ENCODE measurements at places on chromosomes 5 and 9.
A peak's percentile ranks its signal among the peaks of the same experiment; 100 is the strongest.

DNA sequence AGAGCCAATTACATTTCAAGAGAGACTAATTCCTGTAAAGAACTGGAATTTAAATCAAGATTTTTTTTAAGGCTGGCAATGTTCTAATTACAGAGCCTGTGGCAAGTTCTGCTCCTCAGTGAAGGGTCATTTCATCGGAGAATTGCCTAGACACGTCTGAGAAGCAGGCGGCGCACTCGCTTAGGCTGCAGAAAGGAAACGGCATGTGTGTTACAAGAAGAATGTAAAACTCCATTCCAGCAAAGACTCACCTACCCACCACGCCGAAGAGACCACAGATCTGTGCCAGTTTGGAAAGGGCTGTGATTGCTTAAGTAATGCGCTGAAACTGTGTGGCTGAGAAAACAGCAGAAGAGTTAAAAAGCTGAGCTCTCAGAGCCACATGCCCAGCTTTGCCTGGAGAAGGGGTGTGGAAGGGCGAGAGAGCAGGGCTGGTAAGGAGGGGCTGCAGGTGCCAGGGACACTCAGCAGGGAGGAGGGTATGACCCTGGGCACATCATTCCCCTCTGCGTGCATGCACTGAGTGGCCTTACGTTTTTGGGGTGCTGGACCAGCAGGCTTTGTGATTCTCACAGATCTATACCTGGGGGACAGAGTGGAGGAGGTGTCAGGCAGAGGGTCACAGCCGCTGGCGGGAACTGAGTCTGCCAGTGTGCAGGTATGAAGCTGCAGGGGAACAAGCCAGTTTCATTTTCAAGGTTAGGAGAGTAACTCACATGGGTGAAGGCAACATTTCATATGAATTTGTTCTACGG is 17.8 kb upstream of the SLC25A51 start:
- no peak for DNase-seq

DNA sequence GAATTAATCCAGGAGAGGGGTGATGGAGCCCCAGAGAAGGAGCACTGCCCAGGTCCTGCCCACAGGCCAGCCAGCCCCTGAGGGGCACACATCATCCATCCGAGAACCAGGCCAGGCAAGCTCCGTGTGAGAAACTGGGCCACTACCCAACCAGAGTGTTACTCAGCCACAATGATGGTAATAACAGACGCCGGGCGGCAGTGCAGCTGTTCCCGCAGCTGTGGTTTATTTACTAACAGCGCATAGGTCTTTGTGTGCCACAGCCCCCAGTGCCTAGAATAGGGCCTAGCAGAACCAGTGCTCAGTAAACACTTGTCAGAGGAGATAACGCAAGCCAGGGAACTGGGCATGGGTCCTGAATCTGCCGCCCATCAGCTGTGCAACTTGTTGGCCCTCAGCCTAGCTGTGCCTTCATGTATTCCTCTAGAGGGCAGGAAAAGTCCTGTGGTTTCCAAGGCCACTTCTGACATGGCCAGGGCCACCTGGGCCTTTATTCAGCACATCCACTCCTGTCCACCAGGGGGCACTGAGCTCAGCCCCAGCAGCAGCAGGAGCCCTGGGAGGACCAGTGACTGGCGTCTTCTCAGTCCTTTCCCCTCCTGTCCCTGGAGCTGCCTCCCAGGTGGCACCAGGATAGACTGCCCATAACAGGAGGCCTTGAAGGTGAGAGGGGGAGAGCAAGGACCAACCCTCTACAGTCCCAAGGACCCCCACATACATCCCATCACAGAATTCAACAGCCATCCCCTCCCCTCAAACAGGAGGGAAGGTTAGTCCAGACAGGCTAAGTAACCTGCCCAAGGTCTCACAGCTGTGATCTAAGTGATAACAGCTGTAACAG is 2.1 kb downstream of the MXD3 start:
- DNase-seq: peak; percentile 64

- no peak for DNase-seq
Observed at GRCh38 chr5:171711571-171711970, 74.0 kb upstream of the SMIM23 start.

GRCh38 chr9:18379073-18379811 is 94.7 kb upstream of the ADAMTSL1 start:
- DNase-seq: no peak

DNA sequence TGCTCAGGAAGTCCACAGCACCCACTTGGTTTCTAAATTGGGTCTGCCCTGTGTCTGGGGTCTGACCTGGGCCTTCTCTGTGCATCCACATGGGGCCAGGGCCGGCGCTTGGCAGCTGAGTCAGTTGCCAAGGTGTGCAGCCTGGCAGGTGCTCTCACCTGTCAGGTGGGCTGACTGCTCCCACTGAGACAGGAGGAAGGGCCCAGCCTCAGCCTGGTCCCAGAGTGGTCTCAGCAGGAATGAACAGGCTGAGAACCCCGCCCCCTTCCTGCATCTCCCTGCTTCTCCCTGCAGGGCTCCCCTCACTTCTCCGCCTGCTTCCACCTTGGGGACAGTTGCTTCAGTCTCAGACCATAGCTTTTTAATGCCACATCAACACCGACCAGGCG is 60.5 kb downstream of the BARX1 start:
- DNase-seq: no peak

DNA sequence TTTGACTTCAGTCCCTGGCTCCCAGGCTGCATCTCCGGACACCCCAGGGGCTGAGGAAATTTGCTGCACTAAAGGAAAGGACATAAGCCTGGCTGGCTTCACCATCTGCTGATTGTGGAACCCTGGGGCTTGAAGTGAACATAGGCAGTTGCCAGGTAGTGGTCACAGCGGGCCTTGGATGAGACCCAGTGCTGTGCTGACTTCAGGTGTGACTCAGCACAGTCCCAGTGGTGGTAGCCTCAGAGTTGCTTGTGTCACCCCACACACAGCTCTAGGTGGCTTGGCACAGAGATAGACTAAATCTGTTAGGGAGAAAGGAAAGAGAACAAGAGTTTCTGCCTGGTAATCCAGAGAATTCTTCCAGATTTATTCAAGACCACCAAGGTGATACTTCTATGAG is 36.1 kb upstream of the RUSC2 start:
- no peak for DNase-seq

DNA sequence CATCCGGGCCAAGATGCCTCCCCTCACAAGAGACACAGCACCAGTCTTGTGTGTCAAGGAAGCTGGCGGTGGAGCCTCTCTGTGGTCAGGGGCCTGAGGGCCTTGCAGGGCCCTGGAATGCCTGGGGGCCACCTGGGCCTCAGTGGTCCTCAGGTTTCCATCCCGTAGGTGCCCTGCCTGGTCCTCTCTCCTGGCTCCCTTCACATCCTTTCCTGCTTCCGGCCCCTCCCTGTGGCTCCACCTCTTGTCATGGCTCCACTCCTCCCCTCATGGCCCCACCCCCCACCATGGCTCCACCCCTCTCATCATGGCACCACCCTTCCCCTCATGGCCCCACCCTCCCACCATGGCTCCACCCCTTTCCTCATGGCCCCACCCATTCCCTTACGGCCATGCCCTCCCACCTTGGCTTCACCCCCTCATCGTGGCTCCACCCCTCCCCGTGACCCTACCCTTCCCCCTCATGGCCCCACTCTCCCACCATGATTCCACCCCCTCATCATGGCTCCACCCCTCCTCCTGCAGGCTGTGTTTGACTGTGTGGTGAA is 175.8 kb downstream of the CACNA1B start:
- DNase-seq: no peak

Data from stimulated activated CD8-positive, alpha-beta memory T cell treated with anti-CD3 and anti-CD28 coated beads, Interleukin-2, amount 100 ng/mL, for 48 hours (primary cell).